ENCODE measurements at places on chromosomes 1 and 21. TPM values are rescaled to one million over a fixed set of nuclear protein-coding genes. Genes with fewer than 3 reads are reported as not detected.

Gene DPT
- not detected for total RNA-seq

Gene IQGAP3
- 48.6 TPM for total RNA-seq

Gene PTPRC
- total RNA-seq, result not detected

Gene MX2
- not detected for total RNA-seq

Gene LRRC8B
- total RNA-seq, result 15.9 TPM

Gene TSPAN2
- total RNA-seq, result 5.0 TPM

DNA sequence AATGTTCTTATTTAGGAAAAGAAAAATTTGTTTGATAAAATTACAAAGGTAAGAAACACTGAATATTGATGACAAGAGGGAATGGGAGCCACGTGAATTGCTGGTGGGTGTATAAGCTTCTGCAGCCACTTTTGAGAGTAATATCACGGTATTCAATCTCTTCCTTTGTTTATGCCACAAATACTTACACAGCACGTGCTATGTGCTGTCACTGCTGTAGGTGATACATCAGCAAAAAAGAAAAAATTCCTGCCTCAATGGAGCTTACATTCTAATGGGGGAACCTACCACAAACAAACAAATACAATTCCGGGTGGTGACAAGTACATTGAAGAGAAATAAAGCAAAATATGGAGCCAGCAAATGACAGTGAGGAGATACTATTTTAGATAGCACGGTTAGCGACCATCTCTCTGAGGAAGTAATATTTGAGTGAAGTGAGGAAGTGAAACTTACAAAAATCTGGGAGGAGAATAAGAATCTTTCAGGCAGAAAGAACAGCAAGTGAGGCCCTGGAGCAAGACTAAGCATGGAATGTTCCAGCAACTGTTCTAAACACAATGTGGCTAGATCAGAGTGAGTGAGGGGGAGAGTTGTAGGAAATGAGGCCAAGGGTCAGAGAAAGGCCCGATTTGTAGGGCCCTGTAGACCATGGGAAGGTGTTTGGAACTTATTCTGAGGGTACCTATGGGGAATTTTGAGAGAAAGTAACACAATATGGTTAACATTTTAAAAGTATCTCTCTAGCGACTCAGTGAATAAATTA lies 2.6 kb upstream of the FCRLB start:
- H3K27ac ChIP-seq, result no peak overlapping the region
- DNase-seq, result no peak
- no peaks in the 10 kb centered on the region for H3K4me1 ChIP-seq
- no peak overlapping the region for H3K4me3 ChIP-seq

GRCh38 chr1:57235730-57236510 lies 187.9 kb downstream of the DAB1 start:
- DNase-seq, result no peak
- no peaks in the 10 kb centered on the region for H3K27me3 ChIP-seq
- H3K4me3 ChIP-seq, result no peak overlapping the region
- H3K36me3 ChIP-seq, result no peaks in the 10 kb centered on the region

DNA sequence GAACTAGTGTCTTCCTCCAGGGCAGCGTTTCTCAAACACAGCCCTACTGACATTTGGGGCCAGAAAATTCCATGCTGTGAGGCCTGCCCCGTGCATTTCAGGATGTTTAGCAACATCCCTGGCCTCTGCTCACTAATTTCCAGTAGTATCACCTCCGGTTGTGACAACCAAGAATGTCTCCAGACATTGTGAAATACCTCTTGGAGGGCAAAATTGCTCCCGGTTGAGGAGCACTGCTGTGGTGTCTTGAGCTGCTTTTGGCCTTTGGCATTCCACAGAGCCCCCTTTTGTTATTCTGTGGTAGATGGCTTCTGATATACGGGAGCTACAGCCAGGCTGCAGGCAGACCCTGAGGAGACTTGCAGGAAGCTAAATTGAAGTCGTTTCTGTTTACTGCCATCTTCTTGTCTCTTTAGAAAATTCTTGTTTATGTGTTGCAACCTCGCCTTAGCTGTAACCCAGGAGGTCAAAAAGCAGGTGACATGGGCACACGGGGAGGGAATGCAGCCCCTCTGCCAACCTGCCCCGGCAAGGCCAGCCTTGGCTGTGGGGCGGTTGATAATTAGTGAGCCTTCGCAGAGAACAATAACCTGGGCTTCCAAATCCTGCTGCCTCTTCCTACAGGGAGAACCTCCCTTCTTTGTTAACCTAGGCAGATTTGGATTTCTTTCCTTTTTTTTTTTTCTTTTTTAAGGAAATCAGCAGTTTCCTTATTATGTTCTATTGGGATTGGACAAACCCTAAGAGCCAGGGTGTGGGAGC lies 74.7 kb upstream of the AKT3 start:
- H3K27ac ChIP-seq, result peak overlapping the region; percentile 78
- no peaks in the 10 kb centered on the region for H3K27me3 ChIP-seq
- no peak overlapping the region for H3K4me3 ChIP-seq
- peak; percentile 14 for DNase-seq
- H3K4me1 ChIP-seq, result peaks cover 37% of the 10 kb centered on the region
- H3K36me3 ChIP-seq, result no peaks in the 10 kb centered on the region

DNA sequence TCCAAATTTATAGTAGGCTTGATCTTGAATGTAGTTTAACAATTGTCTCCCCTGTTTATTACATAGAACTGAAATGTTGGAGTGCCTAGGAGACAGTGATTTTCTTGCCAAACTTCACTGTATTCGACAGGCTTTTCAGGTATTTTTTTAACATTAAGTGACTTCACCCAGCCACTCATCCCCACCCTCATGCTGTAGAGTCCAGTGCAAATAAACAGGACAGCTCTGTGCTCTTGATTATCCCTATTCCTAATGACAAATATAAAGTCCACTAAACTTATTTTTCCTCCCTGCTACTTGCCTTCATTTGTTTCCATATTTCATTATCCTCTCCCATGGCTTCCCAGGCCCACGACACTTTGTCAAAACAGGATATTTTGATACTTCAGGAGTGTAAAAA lies 29.2 kb upstream of the NEXN start:
- no peaks in the 10 kb centered on the region for H3K36me3 ChIP-seq
- H3K27ac ChIP-seq, result no peak overlapping the region
- no peaks in the 10 kb centered on the region for H3K4me1 ChIP-seq
- no peaks in the 10 kb centered on the region for H3K27me3 ChIP-seq
- no peak overlapping the region for H3K4me3 ChIP-seq

GRCh38 chr1:247357781-247358211 lies 26.1 kb upstream of the ZNF496 start:
- no peak overlapping the region for H3K4me3 ChIP-seq
- no peak overlapping the region for H3K27ac ChIP-seq
- no peaks in the 10 kb centered on the region for H3K36me3 ChIP-seq
- no peaks in the 10 kb centered on the region for H3K4me1 ChIP-seq
- H3K27me3 ChIP-seq, result peaks cover 3% of the 10 kb centered on the region

DNA sequence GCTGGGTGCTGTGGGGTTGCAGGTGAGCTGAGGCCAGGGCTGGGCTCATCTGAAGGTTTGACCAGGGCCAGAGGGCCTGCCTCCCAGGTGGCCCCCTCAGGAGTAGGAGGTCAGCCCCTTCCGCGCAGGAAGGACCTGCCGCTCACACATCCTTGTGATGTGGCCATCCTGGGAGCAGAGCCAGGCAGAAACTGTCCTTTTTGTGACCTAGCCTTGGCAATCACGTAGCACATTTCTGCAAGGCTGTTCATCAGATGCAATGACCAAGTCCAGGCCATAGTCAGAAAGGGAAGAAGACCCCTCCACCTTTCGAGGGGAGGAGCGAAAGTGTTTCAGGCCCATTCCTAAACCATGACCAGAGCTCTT lies 55.5 kb upstream of the TRAPPC10 start:
- no peaks in the 10 kb centered on the region for H3K36me3 ChIP-seq
- peaks cover 10% of the 10 kb centered on the region for H3K4me1 ChIP-seq
- H3K27ac ChIP-seq, result no peak overlapping the region
- DNase-seq, result no peak

- H3K4me3 ChIP-seq, result no peak overlapping the region
- H3K4me1 ChIP-seq, result peaks cover 17% of the 10 kb centered on the region
- H3K27ac ChIP-seq, result no peak overlapping the region
- H3K36me3 ChIP-seq, result no peaks in the 10 kb centered on the region
Observed at GRCh38 chr1:211947396-211948295, 87.7 kb downstream of the INTS7 start.

DNA sequence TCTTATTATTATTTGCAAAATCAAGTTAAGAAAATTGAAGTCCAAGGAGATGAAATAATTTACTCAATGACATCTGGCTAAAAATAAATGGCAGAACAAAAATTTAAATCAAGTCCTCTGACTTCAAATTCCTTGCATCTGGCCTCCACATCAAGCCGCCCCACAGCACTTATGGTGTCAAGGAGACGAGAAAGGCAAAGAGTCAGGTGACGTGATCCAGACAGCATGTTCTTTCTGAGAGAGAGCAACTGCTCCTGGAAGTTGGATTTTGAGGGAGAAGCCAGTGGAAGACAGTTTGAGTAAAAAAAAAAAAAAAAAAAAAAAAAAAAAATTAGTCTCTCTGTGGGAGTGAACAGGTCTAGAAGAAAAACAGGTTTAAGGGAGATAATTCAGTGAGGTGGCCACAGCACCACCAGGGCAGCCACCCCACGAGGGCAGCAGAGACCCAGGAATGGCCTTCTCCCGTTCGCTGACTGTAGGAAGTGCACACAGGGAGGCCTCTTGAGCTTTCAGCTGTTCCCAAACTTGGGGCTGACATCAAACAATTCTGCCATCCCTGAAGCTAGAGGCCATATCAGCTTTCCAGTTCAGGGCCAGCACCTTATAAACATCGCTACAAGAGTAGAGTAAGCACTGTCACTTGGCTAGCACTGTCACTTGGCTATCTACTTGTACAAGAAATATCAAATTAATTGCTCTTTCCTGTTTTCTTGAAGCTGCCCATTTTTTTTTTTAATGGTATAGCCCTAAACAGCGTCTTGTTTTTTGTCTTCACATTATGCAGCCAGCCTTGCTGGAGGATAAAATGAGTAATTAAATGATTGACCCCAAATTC lies 7.8 kb downstream of the C1orf162 start:
- H3K27ac ChIP-seq, result no peak overlapping the region
- H3K4me1 ChIP-seq, result no peaks in the 10 kb centered on the region
- H3K4me3 ChIP-seq, result no peak overlapping the region
- H3K36me3 ChIP-seq, result no peaks in the 10 kb centered on the region

- no peaks in the 10 kb centered on the region for H3K27me3 ChIP-seq
- H3K36me3 ChIP-seq, result no peaks in the 10 kb centered on the region
- no peak overlapping the region for H3K27ac ChIP-seq
- H3K4me3 ChIP-seq, result no peak overlapping the region
- DNase-seq, result peak; percentile 82
Observed at GRCh38 chr1:201559679-201560162, 20.8 kb downstream of the NAV1 start.

DNA sequence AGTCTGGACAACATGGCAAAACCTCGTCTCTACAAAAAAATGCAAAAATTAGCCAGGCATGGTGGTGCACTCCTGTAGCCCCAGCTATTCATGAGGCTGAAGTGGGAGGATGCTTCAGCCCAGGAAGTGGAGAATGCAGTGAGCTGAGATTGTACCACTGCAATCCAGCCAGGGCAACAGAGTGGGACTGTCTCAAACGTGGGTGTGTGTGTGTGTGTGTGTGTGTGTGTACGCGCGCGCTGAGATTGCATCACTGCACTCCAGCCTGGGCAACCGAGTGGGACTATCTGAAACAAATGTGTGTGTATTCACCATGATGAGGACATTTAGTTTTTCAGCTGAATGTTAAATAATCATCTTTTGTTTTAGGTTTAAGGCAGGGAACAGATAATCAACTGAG lies 21.1 kb downstream of the USP1 start:
- H3K27ac ChIP-seq, result no peak overlapping the region
- H3K27me3 ChIP-seq, result no peaks in the 10 kb centered on the region
- no peak overlapping the region for H3K4me3 ChIP-seq
- H3K4me1 ChIP-seq, result no peaks in the 10 kb centered on the region
- peaks cover 2% of the 10 kb centered on the region for H3K36me3 ChIP-seq

- H3K36me3 ChIP-seq, result no peaks in the 10 kb centered on the region
- H3K27me3 ChIP-seq, result peaks cover 4% of the 10 kb centered on the region
- H3K4me3 ChIP-seq, result no peak overlapping the region
Observed at GRCh38 chr1:33524586-33524985, 52.1 kb downstream of the ZSCAN20 start.

DNA sequence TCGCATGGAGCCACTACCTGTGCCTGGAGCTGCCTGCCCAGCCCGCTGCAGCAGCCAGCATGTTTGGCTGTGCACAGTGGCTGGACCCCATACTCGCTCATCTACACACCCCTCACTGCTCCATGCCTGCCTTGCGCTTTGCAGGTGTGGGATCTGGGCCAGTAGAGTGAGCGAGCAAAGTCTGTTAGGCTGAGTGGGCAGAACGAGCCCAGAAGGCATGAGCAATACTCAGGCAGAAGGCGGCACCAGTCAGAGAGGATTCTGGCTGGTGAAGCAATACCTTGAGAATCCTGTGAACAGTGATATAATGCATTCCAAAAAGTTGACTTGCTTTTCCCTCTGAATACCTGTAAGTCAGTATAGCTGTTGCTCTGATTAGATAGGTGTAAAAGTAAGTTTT lies 816.4 kb downstream of the KCNT2 start:
- H3K4me1 ChIP-seq, result no peaks in the 10 kb centered on the region
- H3K4me3 ChIP-seq, result no peak overlapping the region
- H3K27ac ChIP-seq, result no peak overlapping the region
- no peaks in the 10 kb centered on the region for H3K36me3 ChIP-seq

- no peak overlapping the region for H3K4me3 ChIP-seq
- peak; percentile 88 for DNase-seq
- no peaks in the 10 kb centered on the region for H3K27me3 ChIP-seq
- H3K4me1 ChIP-seq, result no peaks in the 10 kb centered on the region
Observed at GRCh38 chr1:16032388-16033102, 10.7 kb downstream of the CLCNKA start.

- H3K4me1 ChIP-seq, result peaks cover 20% of the 10 kb centered on the region
- DNase-seq, result no peak
- H3K36me3 ChIP-seq, result peaks cover 4% of the 10 kb centered on the region
- H3K27me3 ChIP-seq, result no peaks in the 10 kb centered on the region
- peak overlapping the region; percentile 94 for H3K27ac ChIP-seq
Observed at GRCh38 chr1:43947061-43947873, 517 bp downstream of the IPO13 start.

- no peak overlapping the region for H3K27ac ChIP-seq
Observed at GRCh38 chr21:31752352-31752751, 20.4 kb upstream of the SCAF4 start.

DNA sequence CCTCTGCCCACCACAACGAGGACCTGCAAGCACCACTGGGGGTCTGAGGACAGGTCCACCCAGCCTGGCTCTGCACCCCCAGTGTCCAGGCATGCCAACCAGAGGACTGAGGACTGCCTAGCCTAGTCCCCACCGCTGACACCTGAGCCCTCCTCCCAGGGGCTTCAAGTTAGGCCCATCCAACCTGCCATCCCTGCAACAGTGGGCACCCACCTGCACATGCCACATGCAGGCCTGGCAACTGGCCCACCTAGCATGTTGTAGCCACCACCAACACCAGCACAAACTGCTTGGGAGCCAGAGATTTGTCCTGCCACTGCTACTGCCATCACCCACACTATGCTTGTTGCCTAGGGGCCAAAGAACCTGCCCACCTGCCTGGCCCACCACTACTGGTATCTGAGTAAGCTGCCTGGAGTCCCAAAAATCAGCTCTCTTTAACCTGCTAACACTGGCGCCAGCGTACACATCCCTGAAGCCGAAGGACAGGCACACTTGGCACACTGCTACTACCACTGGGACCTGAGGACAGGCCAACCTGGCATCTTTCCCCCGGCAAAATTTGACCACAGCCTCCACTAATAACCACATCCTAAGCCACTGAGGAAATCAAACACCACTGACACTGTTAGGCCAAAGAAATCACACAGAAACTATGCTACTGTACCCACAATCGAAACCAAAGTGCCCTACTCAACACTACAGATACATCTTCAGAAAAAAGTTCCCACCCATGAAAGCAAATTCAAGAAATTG lies 61.5 kb downstream of the PSMG1 start:
- no peaks in the 10 kb centered on the region for H3K27me3 ChIP-seq
- no peaks in the 10 kb centered on the region for H3K4me1 ChIP-seq
- DNase-seq, result no peak
- H3K36me3 ChIP-seq, result no peaks in the 10 kb centered on the region
- no peak overlapping the region for H3K27ac ChIP-seq
